ENCODE measurements at places on chromosomes 11 and 22.

- H3K27ac ChIP-seq: no peak overlapping the region
- H3K27me3 ChIP-seq: no peaks in the 10 kb centered on the region
- no peak overlapping the region for H3K4me3 ChIP-seq
- DNase-seq: no peak
- no peaks in the 10 kb centered on the region for H3K4me1 ChIP-seq
Measured at GRCh38 chr11:25981998-25982397, 349.9 kb upstream of the ANO3 start.

DNA sequence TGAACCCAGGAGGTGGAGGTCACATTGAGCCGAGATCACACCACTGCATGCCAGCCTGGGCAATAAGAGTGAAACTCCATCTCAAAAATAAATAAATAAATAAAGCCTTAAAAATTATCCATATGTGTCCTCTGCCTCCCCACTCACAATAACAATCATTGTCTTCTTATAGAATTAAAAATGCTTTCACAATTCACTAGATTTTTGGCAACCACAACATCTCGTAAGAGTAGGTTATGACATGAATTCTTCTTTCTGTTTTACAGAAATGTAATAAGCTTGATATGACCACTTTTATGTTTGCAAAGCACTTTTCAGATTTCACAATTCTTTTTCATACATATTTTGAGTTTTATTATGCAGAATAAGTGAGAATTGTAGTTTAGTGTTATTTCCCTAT lies 54.5 kb upstream of the HSPA8 start:
- H3K36me3 ChIP-seq: no peaks in the 10 kb centered on the region
- DNase-seq: no peak
- H3K27me3 ChIP-seq: peaks cover 8% of the 10 kb centered on the region
- peaks cover 6% of the 10 kb centered on the region for H3K4me1 ChIP-seq

DNA sequence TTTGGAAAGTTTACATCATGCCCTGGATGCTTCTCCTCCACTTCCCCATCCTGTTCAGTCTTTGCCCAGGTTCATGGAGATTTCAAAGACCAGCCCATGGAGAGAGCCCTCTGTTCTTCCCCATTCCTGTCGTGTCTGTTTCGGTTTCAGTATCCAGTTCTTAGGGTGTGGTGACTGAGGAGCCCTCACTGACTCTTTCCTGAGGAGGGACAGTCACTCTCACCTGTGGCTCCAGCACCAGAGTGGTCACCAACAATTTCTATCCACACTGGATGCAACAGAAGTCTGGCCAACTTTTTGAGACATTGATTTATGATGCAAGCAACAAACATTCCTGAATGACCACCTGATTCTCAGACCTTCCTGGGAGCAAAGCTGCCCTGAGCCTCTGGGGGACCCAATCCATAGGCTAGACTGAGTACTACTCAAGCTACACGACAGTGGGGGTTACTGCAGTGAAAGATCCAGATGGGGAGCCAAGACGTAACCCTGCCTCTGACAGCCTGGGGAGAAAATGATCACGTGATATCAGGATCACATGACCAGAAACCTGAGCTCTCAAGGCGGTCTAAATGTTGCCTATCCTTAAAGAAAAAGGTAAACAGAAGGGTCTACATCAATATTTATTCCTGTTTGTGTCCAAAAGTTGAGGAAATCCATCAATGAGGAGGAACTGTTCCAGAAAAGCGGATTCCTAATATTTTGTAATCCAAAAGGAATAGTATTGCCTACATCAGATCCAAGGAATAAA lies 76.2 kb upstream of the VPREB1 start:
- peaks cover 6% of the 10 kb centered on the region for H3K27me3 ChIP-seq
- no peak overlapping the region for H3K4me3 ChIP-seq
- H3K36me3 ChIP-seq: no peaks in the 10 kb centered on the region
- H3K4me1 ChIP-seq: peaks cover 9% of the 10 kb centered on the region
- no peak overlapping the region for H3K27ac ChIP-seq

- H3K27me3 ChIP-seq: no peaks in the 10 kb centered on the region
- H3K4me3 ChIP-seq: no peak overlapping the region
- no peaks in the 10 kb centered on the region for H3K4me1 ChIP-seq
- H3K27ac ChIP-seq: no peak overlapping the region
- H3K36me3 ChIP-seq: no peaks in the 10 kb centered on the region
- DNase-seq: no peak
Measured at GRCh38 chr11:32489464-32489863, 54.1 kb upstream of the WT1 start.
